ENCODE measurements at places on chromosomes 12 and 14.

DNA sequence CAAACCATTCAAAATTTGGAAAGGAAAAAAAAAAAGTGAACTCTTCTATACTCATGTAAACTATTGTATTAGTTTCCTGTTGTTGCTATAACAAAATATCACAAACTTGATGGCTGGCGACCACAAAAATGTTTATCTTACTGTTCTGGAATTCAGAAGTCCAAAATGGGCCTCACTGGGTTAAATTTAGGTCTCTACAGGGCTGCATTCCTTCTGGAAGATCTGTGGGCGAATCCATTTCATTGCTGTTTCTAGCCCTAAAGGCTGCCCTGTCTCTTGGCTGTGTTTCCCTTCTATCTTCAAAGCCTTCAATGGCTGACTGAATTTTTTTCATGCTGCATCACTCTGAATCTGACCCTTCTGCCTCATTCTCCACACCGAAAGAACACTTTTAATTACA is 105.1 kb upstream of the NAV3 start:
- H3K36me3 ChIP-seq, result no peaks in the 10 kb centered on the region
- H3K4me3 ChIP-seq, result no peak overlapping the region
- DNase-seq, result no peak
- no peaks in the 10 kb centered on the region for H3K27me3 ChIP-seq
- H3K4me1 ChIP-seq, result no peaks in the 10 kb centered on the region

GRCh38 chr12:22459838-22460490 is 84.4 kb downstream of the C2CD5 start:
- no peak overlapping the region for H3K4me3 ChIP-seq
- H3K27me3 ChIP-seq, result no peaks in the 10 kb centered on the region
- no peak overlapping the region for H3K27ac ChIP-seq
- no peaks in the 10 kb centered on the region for H3K36me3 ChIP-seq

DNA sequence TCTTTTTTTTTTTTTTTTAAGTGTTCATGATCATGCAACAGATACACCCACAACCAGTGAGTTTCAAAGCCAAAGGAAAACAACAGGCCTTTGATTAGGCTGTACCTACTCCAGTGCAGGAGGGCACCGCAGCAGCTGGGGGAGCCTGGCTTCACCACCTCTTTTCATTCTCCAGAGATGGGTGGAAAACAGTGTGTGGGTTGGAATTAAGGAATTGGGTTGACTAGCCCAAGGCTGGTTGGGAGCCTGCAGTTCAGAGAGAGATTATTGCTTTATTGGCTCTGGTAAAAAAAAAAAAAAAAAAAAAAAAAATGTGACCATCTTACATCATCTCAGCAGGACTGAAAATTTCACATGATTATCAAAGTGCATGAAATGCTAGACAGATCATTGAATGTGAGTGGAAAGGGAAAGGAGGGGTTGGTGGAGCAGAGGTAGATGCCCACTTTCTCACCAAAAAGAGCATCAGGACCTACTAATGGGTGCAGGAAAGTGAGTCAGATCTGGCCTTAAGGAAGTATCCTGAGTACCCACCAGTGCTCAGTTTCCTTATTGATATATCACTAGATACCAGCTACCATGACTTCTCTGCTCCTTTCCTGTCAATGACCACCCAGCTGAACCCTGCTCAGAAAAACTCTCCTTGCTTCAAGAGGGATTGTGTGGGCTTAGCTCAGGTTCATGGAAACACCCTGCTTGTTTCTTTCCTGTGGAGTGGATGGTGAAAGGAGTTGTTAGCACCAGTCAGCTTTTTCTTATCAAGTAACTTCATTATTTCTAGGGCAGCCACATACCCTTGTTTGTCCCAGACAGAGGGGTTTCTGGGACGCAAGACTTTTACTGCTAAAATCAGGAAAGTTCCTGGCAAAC is 54.8 kb upstream of the DYRK2 start:
- H3K27me3 ChIP-seq, result no peaks in the 10 kb centered on the region
- H3K4me3 ChIP-seq, result no peak overlapping the region
- no peak for DNase-seq

DNA sequence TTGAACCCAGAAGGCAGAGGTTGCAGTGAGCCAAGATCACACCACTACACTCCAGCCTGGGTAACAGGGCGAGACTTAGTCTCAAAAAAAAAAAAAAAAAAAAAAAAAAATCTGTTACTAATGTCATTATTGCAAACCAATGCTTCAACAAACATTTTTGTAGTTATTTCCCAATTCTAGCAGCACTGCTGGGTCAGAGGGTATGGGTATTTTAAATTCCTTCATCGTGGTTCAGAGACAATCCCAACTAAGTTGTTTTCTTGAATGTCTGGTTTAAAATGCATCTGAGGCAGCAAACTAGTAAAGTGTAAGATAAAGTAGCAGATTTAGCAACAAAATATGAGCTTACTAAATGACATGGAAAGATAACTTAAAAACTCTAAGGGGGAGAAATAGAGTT is 65.6 kb downstream of the FERMT2 start:
- H3K27ac ChIP-seq, result no peak overlapping the region
- H3K27me3 ChIP-seq, result no peaks in the 10 kb centered on the region
- H3K4me1 ChIP-seq, result no peaks in the 10 kb centered on the region
- H3K36me3 ChIP-seq, result no peaks in the 10 kb centered on the region
- no peak overlapping the region for H3K4me3 ChIP-seq

GRCh38 chr14:24092505-24093206 is 1.5 kb upstream of the PCK2 start:
- peaks cover 6% of the 10 kb centered on the region for H3K4me1 ChIP-seq
- no peaks in the 10 kb centered on the region for H3K27me3 ChIP-seq
- H3K36me3 ChIP-seq, result peaks cover 7% of the 10 kb centered on the region
- DNase-seq, result no peak

DNA sequence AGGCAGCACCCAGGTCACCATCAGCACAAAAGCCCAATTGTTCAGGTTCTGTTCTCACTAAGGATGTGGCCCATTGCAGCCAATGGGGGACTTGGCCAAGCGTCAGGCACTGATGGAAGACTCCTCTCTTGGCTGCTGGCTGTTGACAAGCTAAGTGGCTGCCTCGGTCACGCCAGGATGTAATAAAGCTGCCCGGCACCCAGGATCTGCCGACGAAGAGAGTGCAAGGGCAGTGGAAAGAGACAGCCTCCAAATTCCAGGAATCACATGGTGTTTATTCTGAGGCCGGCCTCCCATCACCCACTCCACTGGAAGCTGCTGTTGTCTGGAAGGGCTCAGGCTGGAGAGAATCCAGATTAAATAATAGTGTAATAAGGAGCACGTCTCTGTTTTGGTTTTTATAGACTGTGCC is 451.8 kb upstream of the TBX3 start:
- DNase-seq, result no peak
- H3K27ac ChIP-seq, result no peak overlapping the region
- H3K36me3 ChIP-seq, result no peaks in the 10 kb centered on the region
- no peak overlapping the region for H3K4me3 ChIP-seq
- no peaks in the 10 kb centered on the region for H3K27me3 ChIP-seq

DNA sequence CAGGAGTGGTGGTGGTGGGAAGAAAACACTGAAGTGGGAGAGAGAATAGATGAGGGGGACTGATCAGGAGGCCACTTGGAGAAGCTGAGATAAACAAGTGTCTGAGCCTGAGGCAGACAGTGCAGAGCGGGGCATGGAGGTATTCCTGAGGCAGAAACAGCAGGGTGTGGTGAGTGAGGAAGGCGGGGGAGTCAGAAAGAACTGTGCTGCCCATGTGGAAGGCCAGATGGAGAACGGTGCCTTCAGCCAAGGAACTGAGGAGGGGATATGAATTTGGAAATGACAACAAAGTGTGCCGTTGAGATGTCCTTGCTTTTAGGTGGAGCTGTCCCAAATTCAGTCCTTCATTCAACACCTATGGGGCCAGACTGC is 13.7 kb downstream of the APPL2 start:
- no peak overlapping the region for H3K4me3 ChIP-seq
- DNase-seq, result no peak
- H3K27me3 ChIP-seq, result no peaks in the 10 kb centered on the region
- H3K4me1 ChIP-seq, result no peaks in the 10 kb centered on the region
- no peak overlapping the region for H3K27ac ChIP-seq

GRCh38 chr14:92014040-92014439 is 25.8 kb downstream of the TRIP11 start:
- H3K27ac ChIP-seq, result no peak overlapping the region
- peaks cover 50% of the 10 kb centered on the region for H3K36me3 ChIP-seq
- H3K27me3 ChIP-seq, result no peaks in the 10 kb centered on the region
- H3K4me1 ChIP-seq, result no peaks in the 10 kb centered on the region
- no peak overlapping the region for H3K4me3 ChIP-seq

GRCh38 chr12:25794571-25794970 is 163.9 kb upstream of the RASSF8 start:
- no peak overlapping the region for H3K4me3 ChIP-seq
- no peak overlapping the region for H3K27ac ChIP-seq
- no peak for DNase-seq

- H3K27ac ChIP-seq, result peak overlapping the region; percentile 94
- peak overlapping the region; percentile 88 for H3K4me3 ChIP-seq
- H3K36me3 ChIP-seq, result no peaks in the 10 kb centered on the region
- no peaks in the 10 kb centered on the region for H3K27me3 ChIP-seq
- H3K4me1 ChIP-seq, result peaks cover 8% of the 10 kb centered on the region
These were observed 815 bp downstream of the COQ10A start for GRCh38 chr12:56267443-56268071.

GRCh38 chr12:105225505-105226015 is 10.4 kb downstream of the APPL2 start:
- peaks cover 64% of the 10 kb centered on the region for H3K36me3 ChIP-seq
- H3K27ac ChIP-seq, result no peak overlapping the region
- H3K4me3 ChIP-seq, result no peak overlapping the region
- no peaks in the 10 kb centered on the region for H3K27me3 ChIP-seq
- H3K4me1 ChIP-seq, result peaks cover 7% of the 10 kb centered on the region

DNA sequence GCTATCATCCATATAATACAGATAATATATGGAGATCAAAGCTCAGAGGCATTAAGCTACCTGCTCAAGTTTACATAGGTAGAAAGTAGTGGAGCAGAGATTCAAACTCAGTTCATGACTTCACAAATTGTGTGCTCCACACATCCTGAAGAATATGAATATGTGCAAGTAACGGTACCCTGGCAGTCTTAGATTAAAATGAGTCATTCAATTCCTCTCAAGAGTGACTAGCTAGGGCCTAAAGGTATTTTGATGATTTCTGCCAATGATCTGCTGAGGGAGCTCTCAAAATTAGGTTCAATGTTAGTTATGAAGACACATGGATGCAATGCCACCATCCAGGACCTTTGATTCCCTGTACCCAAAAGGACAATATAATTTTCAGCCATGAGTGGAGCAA is 58.9 kb downstream of the GRIP1 start:
- H3K27me3 ChIP-seq, result no peaks in the 10 kb centered on the region
- no peak for DNase-seq
- no peaks in the 10 kb centered on the region for H3K36me3 ChIP-seq
- H3K27ac ChIP-seq, result no peak overlapping the region
- no peak overlapping the region for H3K4me3 ChIP-seq

DNA sequence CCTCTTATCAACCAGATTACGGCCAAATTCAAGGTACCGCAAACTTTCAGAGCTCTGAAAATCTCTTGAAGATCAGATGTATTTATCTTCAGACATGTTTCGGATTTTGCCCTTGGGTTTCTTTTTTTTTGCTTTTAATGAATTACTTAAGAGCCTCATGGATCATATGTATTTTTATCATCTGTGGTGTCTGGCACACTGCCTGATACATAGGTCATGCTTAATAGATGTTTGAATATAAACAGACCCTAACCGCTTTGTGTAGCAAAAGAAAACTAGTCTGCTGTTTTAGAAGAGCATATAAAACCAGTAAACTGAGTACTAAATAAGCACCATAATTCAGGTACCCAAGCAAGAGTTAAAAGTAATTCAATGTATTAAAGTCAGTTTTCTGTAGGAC is 20.1 kb upstream of the TBK1 start:
- peaks cover 9% of the 10 kb centered on the region for H3K36me3 ChIP-seq
- no peak for DNase-seq
- H3K27ac ChIP-seq, result no peak overlapping the region
- no peaks in the 10 kb centered on the region for H3K4me1 ChIP-seq
- no peaks in the 10 kb centered on the region for H3K27me3 ChIP-seq

DNA sequence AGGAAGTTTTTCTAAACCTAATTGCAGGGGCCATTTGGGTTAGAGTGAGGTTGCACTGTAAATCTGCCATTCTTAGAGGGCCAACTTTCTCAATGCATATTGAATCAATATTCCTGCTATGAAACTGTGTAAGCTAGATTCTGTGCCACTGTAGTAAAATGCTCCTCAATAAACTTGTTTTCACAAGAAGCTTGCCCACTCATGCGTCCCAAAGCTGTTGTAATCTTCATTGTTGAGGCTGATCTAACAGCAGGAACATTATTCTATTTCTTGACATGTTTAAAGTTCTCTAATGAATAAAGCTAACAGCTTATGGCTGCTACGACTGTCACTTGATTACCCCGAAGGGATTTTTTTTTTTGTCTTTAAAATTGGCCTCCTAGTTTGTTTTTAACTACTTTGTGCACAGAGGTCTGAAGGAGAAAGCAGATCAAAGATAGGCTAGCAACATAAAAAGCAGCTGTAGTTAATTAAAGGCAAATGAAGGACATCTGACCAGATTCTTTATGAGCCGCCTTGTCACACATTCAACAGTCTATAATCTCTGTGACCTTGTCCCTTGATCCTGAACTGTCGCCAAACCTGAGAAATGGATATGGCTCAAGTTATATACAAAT is 243.7 kb downstream of the PAX9 start:
- DNase-seq, result no peak
- H3K27ac ChIP-seq, result no peak overlapping the region
- no peaks in the 10 kb centered on the region for H3K4me1 ChIP-seq
- no peaks in the 10 kb centered on the region for H3K27me3 ChIP-seq

DNA sequence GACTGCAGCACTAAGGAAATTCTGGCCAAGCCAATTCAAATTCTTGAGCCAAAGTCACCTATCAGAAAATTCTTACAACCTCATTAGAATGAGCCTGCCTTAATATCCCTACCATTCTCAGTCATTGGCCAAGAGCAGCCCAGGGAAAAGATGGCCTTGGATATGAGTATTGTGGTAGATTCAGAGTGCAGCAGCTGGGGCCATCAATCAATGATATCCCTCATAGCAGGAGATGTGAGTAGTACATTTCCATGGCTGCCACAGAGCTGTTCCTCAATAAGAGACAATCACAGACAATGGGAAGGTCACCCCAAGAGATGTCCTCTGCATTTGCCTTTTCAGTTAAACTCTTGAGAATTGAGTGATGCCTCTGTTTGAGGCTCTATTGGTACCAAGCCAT is 161.6 kb downstream of the DYRK2 start:
- H3K27me3 ChIP-seq, result no peaks in the 10 kb centered on the region
- no peaks in the 10 kb centered on the region for H3K36me3 ChIP-seq
- DNase-seq, result no peak
- H3K4me3 ChIP-seq, result no peak overlapping the region
- H3K4me1 ChIP-seq, result no peaks in the 10 kb centered on the region
- H3K27ac ChIP-seq, result no peak overlapping the region

- no peaks in the 10 kb centered on the region for H3K4me1 ChIP-seq
- no peaks in the 10 kb centered on the region for H3K27me3 ChIP-seq
- H3K4me3 ChIP-seq, result no peak overlapping the region
- H3K36me3 ChIP-seq, result no peaks in the 10 kb centered on the region
These were observed 426.7 kb upstream of the DCN start for GRCh38 chr12:91609283-91609682.

DNA sequence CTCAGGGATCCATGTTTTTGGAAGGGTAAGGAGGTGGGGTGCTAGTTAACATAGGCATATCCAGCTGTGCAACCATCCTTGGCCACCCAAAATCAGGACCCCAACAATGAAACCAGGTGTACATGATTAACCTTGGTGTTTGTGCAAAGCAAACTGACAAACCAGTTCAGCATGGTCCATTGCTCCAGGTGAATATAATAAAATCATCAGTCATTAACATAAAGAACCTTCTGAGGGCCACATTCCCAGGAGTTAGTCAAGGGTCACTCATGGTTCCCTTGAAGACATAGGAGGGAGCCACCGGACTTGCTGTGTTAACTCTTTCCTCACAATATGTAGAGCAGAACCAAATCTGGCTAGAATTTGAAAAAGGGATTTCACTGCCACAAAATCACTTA is 17.8 kb downstream of the SLC38A2 start:
- H3K36me3 ChIP-seq, result peaks cover 3% of the 10 kb centered on the region
- DNase-seq, result no peak
- H3K4me3 ChIP-seq, result no peak overlapping the region
- no peaks in the 10 kb centered on the region for H3K4me1 ChIP-seq

All from naive thymus-derived CD4-positive, alpha-beta T cell (primary cell).